ENCODE measurements at places on chromosomes 7 and 10.

- no peak for DNase-seq
Measured at GRCh38 chr7:26594553-26594952, 269.8 kb downstream of the SKAP2 start.

- no peak for DNase-seq
Measured at GRCh38 chr7:518630-519483, 789 bp downstream of the PDGFA start.

GRCh38 chr10:45075216-45075615 is 74.5 kb downstream of the ZNF22 start:
- no peak for DNase-seq

- DNase-seq = peak; percentile 35
Measured at GRCh38 chr7:55827577-55827976, 35.0 kb downstream of the SEPTIN14 start.

DNA sequence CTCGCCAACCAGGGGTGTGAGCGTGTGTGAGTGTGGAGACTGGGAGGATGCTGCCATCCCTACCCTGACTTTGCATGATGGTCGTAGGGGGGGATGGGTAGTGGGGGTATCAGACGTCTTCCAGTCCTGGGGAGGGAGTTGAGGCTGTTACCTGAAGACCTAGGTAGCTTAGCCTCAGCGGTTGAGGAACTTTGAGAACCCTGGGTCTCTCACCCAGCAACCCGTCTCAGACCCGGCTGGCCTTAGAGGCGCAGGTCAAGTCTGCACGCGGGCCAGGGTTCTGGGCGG is 2.7 kb downstream of the SLC4A2 start:
- DNase-seq = no peak

DNA sequence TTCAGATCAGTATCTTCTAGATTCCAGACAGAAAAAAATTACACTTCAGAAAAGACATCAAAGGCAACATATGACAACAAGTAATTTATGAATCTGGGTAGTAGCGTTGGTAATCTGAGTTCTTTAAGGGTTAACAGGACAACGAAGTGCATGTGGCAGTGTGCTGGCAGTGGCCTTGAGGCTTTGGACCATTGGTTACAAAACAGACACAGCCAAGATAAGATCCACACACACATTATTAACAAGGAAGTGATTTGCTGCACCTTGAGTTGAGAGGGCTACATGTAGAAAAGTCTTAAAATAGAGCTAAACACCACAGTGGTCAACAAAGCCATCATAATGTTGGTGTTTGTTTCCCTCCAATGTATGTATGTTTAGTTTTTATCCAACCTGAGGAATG is 40.6 kb downstream of the AKR1D1 start:
- DNase-seq = no peak

GRCh38 chr7:51785171-51785570 is 468.6 kb upstream of the COBL start:
- DNase-seq = peak; percentile 33

DNA sequence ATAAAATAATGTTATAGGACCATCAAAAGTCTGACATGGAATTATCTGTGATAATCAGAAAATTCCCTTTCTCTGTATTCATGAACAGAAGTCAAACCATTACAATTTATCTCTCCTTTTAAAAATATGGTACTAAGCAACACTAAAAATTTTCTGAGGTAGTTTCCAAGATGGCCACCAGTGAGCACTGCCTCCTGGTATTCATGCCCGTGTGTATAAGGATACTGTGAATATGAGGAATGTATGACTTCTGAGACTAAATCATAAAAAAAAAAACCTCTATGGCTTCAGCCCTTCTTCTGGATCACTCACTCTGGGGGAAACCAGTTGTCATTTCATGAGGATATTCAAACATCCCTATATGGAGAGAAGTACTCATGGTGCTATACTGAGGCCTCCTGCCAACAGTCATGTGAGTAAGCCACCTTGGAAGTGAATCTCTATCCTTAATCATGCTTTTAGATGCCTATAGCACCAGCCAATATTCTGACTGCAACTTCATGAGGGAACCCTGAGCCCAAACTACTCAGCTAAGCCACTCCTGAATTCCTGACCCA is 41.1 kb downstream of the SIRT1 start:
- no peak for DNase-seq

GRCh38 chr7:37545619-37546534 is 97.2 kb upstream of the ELMO1 start:
- DNase-seq = no peak

DNA sequence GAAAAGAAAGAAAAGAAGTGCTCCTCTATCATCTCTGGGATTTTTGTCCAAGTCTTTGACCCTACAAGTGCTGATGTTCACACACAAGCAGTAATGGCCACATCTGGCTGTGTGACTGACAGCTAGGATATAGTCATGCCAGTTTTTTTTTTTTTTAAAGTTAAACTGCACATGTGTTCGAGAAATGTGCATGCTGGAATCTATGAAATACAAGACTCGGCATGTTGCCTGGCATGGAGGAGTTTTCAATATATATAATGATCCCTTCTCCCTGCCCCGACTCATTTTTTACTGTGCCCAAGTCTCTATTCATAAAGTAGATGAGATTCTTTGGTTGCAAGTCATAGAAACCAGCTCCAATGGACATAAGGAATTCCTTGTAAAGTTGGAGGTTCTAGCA is 60.4 kb upstream of the FGFR2 start:
- no peak for DNase-seq

GRCh38 chr10:60048091-60048501 is 141.7 kb upstream of the CCDC6 start:
- no peak for DNase-seq

- no peak for DNase-seq
Measured at GRCh38 chr7:80724249-80724871, 85.9 kb downstream of the CD36 start.

DNA sequence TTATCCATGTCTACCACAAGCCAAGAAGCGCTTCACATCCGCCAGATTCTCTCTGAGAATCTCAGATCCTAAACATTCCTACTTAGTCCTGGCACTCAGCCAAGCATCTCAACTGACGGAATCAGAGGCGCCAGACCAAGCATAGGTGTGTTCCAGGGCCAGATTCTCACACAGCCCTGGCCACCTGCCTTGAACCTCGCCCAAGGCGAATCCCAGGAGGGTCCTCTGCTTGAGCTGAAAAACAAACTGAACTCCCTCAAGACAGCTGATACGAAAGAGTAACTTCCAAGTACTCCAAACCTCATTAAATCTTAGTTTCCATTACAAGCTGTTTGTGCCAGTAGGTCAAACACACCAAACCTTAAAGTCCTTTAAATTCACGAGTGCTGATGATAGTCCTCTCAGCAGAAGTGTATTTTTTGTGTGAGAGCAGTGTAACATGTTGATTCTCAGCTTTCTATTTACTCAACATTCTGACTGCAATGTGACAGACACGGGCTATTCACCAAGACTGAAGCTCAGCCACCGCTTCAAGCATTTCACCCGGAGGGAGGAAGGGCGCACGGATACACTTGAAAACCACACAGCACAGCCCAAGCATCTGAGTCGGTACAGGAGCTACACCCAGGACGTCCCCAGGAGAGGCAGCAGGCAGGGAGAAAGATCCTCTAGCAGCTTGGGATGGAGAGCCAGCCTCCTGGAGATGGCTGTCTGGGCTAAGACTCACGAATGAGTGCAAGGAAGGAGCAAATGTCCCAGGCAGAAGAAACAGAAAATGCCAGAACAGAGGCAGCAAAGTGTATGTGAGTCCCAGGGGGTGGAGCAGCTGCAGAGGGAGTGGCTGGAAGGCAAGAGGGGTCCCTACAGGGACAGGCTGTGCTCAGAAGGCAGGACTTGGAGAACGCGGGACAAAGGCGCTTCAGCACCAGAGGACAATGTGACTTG is 6.0 kb downstream of the PARD3 start:
- DNase-seq = no peak

Measured in NAMALWA (cell line).